ENCODE measurements at places on chromosomes 7 and 10.

- DNase-seq: no peak
These were observed 15.5 kb downstream of the TM9SF3 start for GRCh38 chr10:96570983-96571964.

GRCh38 chr10:24716295-24716694 is 7.4 kb downstream of the ARHGAP21 start:
- no peak for DNase-seq

DNA sequence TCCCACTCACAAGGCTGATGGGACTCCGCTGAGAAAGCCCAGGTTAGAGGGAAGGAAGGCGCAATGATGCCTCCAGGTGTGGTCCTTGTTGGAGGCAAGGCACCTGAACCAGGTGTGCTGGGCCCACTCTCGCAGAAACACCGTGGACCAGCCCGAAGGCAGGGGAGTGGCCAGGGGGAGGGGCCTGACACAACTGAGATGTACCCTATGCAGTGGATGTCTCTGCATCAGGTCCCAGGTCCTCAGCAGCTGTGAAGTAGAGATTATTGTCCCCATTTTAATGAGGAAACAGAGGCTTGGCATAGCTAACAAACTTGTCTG is 32.0 kb downstream of the GBX1 start:
- DNase-seq: no peak

DNA sequence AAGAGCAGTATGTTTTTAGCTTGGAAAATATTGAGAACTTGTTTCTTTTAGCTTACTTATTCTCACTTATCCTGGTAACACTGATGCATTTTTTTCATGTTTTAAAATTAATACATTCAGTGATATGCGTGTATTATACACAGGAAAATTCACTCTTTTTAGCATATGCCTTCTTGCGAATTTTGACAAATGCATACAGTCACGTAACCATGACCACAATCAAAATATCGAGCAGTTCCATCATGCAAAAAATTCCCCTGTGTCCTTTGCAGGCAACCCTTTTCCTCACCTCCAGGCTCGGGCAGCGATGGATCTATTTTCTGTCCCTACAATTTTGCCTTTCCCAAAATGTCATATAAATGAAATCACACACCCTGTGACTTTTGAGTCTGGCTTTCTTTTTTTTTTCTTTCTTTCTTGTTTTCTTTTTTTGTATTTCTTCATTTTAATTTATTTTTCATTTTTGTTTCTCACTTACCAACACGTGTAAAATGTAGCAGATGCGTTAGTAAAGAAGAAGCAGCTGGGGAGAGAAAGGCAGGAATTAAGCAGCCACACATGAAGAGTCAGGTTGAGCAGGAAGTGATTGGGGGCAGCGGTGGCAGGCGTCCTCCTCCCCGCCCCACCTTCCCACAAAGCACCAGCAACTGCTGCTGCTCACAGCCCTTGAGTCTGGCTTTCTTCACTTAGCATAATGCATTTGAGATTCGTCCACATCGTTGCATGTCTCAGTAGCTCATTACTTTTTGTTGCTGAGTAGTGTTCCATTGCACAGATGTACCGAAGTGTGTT is 29.9 kb downstream of the ADRB1 start:
- DNase-seq: peak; percentile 8

DNA sequence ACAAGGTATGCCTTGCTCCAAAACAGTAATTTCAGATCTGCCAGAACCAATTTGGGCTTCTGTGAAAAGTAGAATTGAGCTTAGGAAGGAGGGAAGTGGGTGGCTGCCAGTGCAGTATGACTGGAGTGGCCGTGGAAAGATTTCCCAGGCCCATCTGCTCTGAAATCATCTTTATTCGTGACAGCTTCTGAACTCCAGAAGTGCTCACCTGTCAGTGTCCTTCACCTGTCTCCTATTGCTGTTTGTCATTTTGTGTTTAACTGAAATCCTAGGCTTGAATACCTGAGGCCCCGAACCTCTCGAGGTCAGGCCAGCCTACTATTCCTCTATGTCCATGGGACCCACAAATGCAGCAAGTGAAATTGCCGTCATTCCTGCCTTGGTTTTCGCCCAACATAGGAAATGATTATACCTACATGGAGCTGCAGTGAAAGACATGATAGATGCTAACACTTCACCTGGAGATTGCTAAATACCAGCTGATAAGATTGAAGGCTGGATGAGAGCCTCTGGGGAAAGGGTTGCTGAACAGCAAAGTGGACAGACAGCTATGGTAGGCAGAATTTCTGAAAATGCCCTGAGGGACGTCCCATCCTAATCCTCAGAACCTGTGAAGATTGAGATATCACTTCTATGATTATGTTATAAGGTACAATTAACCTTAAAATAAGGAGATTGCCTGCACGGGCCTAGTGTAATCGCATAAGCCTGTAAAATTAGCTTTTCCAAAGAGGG is 82.1 kb downstream of the C1GALT1 start:
- no peak for DNase-seq

DNA sequence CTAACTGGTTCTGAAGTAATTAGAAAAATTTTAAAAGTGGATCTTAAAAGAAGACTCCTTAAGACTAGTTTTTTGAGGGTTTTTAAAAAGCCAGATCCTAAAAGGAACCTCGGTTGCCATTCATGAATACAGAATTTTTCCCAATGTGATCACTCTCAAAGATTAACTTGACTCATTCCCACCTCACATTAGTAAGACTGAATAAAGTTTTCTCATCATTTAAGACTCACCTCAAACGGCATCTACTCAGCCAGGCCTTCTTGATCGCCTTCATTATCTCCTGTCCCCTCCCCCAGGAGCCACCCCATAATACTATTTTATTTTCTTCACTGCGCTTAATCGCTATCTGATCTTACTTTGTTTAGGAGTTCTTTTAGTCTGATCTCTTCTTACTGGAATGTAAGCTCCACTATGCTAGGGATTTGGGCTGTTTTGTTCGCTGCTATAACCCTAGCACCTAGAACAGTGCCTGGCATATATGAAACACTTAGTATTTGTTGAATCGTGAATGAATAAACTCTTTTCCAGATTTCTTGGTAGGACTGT is 55.9 kb upstream of the PCGF5 start:
- no peak for DNase-seq

GRCh38 chr7:85239109-85239508 is 52.3 kb upstream of the SEMA3D start:
- no peak for DNase-seq

DNA sequence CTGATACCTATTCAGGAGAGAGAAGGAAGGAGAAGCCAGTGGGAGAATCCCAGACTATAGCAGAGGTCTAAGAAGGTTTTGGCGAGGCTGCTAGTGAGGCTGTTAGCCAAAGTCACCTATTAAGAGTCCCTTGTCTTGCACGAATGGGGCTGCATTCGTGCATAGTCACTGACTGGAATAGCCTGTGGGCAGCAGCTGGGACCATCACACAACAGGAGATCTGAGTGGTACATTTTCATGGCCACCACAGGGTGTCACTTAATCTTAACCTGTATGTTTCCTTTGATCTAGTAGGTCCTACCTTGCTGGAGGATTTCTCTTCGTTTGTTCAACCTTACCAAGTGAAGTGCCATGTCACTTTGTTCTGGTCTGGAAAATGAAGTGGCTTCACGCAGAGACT is 319.9 kb downstream of the BMPER start:
- no peak for DNase-seq

DNA sequence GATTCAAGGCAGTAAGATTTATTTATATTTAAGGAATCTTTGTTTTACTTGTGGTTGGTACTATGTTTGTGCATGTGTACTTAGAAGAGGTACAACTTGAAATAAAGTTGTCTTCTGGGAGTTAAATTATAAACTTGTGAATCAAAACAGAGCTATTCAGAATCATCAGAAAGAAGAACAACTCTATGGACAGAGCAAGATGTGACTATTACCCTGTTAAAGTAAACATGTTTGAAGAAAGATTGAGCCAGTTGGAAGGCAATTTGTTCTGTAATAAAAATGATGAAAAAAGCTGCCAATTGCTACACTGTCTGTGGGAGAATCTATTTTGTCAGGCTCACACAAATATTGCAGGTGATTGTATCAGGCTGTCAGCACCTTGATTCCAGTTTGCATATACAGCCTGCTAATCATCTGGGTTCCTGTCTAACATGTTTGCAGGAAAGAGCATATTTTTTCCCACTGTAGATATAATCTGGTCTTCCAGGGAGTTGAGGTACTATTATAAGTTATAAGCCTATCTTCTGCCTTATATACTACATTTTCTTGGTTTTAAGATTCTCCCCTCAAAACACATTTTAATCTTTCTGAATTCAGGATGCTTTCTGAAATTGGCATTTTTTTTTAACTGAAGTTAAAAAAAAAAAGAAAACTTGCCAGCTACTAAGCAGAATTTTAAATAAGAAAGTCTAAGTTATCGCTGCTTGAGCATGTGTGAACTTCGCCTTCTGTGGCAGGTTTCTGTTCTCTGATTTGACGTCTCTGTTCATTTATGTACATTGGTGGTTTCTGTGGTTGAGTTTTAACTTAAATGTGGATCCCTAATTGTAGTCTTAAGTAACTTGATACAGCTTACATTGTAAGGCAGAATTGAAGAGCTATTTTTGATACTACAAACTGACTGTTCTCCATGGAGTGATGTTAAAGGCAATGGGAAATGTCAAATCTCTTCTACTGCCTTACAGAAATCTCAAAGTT is 46.0 kb downstream of the ZNRF2 start:
- DNase-seq: no peak

GRCh38 chr10:63209705-63210104 is 76.6 kb downstream of the NRBF2 start:
- no peak for DNase-seq

DNA sequence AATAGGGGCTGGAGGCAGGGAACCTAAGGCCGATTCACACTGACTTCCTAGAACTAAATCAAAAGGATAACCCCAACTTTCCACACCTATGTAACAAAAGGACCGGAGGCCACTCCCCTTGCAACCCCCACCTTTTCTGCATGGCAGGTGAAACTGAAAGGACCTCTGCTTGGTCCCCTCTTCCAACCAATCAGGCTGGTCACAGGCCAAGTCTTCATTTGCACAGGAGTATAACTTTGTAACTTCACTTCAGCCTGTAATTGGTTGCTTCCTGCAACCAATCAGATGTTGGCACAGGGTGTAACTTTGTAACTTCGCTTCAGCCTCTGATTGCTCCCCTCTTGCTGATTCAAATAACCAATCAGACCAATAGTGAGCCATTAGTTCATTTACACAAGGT is 190.0 kb downstream of the FAM107B start:
- DNase-seq: no peak

DNA sequence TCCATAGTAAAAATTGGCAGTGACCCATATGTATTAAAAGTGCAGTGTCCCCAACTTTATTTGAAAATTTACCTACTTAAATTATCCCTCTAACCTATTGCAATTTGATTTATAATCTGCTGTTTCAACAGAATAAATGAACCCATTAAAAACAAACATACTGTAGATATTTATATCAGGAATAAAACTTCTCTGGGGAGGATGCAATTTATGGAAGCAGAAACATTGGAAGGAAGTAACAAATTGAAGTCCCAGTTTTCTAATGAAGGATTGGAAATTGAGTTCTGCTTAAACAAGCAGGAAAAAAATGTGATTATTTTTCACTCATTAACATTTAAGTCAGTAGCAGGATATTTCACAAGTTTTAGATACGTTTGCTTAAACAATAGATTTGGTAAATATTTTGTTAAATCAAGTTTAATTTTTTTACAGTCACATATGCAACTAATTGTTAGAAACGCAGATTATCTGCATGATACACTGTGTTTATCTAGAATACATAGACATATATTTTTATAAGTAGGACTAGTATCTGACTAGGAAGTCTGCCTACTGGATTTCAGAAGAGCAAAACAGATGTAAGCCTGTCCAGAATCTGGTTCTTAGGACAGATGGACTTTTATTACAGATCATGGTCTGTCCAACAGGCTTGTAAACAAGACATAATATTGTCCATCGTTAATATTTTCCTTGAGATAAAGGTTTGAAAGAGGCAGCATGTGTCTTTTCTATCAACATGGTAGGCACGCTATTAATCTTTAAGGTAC is 5.3 kb downstream of the AGMO start:
- DNase-seq: no peak

DNA sequence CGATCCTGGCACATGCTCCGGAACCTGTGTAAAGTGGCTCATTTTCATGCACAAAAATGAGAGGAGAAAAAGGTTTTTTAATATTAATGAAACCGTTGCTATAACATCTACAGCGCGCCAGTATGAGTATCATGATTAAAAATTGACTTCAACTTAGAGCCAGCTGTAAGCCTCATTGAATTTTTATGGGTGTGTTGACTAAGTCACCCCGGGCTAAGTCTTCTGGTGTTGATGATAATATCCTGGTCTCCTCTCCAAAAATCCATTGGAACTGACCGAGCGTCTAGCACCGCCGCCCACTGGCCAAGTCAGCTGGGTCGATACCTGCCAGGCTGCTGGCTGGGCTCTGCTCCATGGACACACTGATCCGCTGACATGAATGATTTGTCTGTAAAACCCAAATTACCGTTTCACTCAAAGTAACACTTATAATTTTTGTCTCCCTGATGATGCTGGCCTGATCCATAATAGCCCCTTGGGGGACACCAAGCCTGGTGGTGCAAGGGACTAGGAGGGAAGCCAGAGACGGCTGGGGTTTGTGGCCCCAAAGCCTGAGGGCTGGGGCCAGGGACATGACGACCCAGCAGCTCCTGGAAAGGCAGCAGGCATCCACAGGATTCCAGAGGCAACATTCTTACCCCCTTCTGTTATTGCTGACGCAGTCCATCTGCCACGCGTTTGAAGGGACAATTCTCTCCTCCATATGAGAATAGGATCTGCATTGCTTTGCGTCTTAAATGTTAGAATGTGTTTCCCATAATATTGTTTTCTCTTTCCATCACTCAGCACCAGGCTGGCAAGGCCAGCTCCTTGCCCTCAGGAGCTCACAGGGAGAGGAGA is 131.0 kb upstream of the PPP2R2D start:
- no peak for DNase-seq

DNA sequence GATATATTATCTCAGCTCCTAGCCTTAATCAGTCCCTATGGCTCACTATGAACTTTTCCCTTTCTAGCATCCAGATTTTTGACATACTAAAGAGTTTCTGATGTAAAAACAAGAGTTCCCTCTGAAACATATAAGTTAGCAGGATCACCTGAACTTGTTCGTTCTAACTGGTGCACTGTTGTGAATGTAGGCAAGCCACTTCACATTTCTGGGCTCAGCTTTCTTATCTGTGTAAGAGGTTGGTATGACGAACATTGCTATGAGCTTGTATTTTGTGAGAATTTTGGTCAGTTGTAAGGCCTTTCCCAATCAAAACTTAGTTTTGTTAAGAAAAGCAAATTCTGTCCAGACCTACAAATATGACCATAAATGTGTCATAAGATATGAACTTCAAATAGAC is 46.1 kb downstream of the MAGI2 start:
- DNase-seq: no peak

DNA sequence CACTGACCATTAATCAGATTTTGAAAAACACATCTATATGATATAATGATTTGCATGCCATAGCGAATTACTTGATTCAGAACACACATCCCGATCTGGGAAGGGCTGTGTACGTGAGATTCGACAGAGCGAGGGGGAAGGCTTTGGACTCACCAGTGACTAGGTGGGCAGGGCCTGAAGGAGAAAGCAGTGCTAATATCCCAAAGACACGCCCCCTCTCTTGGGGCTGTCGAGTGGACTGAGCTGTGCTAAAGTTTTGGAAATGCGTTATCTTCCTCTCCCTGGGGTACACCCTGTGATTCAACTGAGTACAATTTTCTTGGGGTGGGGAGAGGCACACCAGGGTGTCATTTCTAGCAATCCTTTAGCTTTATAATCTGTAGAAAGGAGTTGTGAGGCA is 1.8 kb downstream of the LRRC17 start:
- no peak for DNase-seq

- no peak for DNase-seq
These were observed 5.8 kb downstream of the MTPN start for GRCh38 chr7:135971366-135971725.

- no peak for DNase-seq
These were observed 383 bp upstream of the R3HCC1L start for GRCh38 chr10:98134117-98134430.
